HCT116 (cell line): ENCODE measurements at places on chromosomes 1 and 21.

- no peak for DNase-seq
Observed at GRCh38 chr1:18179009-18179408, 71.4 kb downstream of the IGSF21 start.

DNA sequence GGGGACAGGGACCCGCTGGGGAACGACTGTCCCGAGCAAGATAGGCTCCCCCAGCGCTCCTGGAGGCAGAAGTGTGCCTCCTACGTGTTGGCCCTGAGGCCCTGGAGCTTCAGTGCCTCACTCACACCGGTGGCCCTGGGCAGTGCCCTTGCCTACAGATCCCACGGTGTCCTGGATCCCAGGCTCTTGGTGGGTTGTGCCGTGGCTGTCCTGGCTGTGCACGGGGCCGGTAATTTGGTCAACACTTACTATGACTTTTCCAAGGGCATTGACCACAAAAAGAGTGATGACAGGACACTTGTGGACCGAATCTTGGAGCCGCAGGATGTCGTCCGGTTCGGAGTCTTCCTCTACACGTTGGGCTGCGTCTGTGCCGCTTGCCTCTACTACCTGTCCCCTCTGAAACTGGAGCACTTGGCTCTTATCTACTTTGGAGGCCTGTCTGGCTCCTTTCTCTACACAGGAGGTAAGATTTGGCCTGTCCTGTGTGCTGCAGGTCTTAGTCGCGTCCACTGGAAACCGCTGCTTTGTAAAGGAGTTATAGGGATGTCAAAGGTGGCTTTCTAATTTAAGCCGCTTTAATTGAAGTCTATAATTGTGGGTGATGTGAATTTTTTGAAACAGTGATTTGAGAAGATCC, 717 bp downstream of the UBIAD1 start:
- DNase-seq, result no peak

GRCh38 chr1:41902664-41903063, 16.1 kb downstream of the HIVEP3 start:
- DNase-seq, result no peak

DNA sequence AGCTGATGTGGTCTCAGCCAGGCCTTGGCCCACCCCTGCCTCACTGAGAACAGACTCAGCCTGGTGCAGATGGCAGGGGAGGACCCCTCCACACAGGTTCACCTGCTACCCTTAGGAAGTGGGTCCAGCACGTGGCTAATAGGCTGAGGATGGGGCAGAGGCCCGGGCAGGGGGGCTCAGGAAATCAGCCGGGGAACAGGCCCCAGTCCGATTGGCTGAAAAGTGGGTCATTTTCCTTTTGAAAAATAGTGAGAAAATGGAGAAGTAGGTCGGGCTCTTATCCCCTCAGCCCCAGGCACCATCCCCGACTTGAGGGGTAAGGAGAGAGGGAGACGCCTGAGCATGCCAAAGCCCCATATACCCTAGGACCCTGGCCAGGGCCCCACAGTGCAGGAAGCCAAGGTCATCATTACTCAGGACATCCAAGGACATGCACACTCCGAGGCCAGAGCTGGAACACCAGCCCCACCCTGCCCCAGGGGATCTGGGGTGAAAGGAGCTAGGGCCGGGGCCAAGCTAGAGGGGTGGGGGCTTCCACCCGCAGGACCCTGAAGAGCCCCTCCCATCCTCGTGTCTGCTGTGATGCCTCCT, 11.0 kb downstream of the DLGAP3 start:
- DNase-seq, result no peak

- DNase-seq, result no peak
Observed at GRCh38 chr1:197422993-197423392, 154.9 kb downstream of the CRB1 start.
